ENCODE measurements at places on chromosomes 5 and 9.

DNA sequence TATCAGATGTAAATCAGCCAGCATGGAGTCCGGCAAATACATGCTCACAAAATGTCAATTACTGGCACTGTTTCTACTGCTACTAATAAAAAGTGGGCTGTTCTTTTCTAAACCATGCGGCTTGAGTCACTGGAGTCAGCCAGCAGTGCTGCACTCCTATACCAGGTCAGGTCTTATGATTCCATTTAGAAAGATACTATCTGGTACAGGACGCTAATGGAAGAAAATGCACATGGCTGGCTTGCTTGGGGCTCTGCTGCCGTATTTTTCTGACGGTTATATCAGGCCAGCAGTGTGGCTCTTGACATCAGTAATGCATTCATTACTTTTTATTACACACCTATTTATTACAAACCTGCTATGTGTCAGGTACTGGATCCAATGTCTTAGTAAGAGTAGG, 74.3 kb downstream of the NDFIP1 start:
- DNase-seq = no peak

DNA sequence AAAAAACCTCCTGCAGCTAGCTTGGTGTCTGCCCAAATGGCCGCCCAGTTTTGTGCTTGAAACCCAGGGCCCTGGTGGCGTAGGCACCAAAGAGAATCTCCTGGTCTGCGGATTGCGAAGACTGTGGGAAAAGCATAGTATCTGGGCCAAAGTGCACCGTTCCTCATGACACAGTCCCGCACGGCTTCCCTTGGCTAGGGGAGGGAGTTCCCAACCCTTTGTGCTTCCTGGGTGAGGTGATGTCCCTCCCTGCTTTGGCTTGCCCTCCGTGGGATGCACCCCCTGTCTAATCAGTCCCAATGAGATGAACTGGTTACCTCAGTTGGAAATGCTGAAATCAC, 83.0 kb upstream of the JAK2 start:
- DNase-seq = no peak

- no peak for DNase-seq
These were observed 441.4 kb downstream of the SH3GL2 start for GRCh38 chr9:18020121-18020745.

- DNase-seq = no peak
These were observed 206.8 kb upstream of the ATP10B start for GRCh38 chr5:161058781-161059180.

- DNase-seq = no peak
These were observed 17.2 kb upstream of the SPZ1 start for GRCh38 chr5:80302636-80303035.

DNA sequence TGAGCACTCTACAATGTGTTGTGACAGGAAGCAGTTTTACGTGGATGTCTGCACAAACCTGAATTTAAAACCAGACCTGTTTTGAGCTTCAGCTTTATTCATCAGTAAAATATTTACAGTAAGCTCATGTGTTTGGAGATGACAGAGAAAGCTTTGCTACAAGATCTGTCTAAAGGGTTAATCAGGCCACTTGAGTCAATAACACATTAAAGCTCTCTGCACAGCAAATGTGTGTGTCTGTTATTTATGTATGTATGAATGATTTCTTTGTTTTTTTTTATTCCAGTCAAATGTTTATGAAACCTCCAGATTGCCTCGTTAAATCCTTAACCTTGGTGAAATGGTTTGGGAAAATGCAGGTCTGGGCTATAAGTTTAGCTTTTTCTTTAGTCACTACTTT, 77.3 kb upstream of the SREK1 start:
- no peak for DNase-seq

GRCh38 chr9:75599126-75599525, 291.3 kb upstream of the PCSK5 start:
- no peak for DNase-seq

- DNase-seq = peak; percentile 93
These were observed 487 bp upstream of the EBF1 start for GRCh38 chr5:159100025-159100781.

DNA sequence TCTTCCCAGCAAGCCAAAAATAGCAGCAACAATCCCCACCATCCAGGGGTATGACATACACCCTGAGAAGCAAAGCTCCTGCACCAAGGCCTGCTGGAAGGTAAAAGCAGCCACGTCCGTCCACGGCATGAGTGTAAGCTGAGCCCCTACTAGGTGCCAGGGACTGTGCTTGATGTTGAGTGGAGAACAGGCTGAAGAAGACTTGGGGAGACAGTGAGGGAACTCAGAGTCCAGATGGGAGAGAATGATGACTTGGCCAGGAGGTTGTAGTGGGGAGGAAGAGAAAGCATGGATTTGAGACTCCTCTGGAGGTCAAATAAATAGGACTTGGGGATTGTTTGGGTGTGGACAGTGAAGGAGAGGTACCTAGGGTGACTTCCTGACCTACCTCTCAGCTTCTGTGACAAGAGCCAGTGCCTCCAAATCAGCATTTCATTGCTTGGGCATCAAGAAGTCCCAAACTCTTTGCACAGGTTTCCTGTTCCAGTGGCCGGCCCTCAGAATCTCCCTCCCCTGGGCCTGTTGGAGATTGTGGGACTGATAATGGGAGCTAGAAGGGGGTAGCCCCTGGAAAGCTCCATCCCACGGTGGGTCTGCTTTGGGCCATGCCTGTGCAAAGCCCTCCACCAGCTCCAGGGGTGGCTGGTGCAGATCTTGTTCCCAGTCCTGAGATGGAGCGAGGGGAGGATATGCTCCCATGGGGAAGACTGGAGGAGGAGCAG, 58.3 kb upstream of the ADAMTS2 start:
- DNase-seq = no peak

GRCh38 chr5:69188811-69189161, 597 bp upstream of the CENPH start:
- DNase-seq = peak; percentile 6

DNA sequence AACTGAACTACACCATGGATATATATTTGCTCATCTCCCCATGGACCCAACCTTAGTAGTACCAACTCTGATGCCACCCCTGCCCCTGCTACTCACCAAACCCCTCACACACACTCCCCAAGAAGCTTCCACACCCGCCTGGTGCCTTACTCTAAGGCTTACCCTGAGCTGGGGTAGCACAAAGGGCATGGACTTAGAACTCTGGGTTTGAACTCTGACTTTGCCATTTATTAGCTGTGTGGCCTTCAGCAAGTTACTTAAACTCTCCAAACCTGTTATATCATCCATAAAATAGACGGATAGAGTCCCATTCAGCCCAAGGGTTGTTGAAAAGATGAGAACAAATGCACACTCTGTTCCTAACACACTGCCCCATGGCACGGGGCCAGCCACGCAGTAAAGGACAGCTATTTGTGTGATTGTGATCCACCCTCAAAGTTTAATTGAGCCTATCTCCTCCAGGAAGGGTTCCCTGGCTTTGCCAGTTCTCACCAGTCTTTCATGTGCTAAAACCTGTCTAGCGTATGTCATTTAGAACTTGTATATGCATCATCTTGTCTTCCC, 111.0 kb downstream of the KLHL3 start:
- DNase-seq = no peak

- no peak for DNase-seq
These were observed 358.9 kb downstream of the ACTL7B start for GRCh38 chr9:108496846-108497245.

- no peak for DNase-seq
These were observed 1766.1 kb upstream of the C9orf72 start for GRCh38 chr9:29339387-29339786.

- DNase-seq = no peak
These were observed 429.9 kb downstream of the GABRG2 start for GRCh38 chr5:162497455-162497854.

- DNase-seq = no peak
These were observed 65.5 kb upstream of the SPRY4 start for GRCh38 chr5:142390334-142390733.

DNA sequence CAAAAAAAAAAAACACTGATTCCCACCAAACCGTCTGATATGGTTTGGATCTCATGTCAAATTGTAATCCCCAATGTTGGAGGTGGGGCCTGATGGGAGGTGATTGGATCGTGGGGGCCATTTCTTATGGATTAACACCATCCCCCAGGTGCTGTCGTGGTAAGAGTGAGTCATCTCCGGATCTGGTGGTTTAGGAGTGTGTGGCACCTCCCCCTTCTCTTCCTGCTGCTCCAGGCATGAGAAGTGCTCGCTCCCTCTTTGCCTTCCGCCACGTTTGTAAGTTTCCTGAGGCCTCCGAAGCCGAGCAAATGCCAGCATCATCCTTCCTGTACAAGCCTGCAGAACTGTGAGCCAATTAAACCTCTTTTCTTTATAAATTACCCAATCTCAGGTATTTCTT, 45.2 kb downstream of the HSD17B3 start:
- peak; percentile 23 for DNase-seq

DNA sequence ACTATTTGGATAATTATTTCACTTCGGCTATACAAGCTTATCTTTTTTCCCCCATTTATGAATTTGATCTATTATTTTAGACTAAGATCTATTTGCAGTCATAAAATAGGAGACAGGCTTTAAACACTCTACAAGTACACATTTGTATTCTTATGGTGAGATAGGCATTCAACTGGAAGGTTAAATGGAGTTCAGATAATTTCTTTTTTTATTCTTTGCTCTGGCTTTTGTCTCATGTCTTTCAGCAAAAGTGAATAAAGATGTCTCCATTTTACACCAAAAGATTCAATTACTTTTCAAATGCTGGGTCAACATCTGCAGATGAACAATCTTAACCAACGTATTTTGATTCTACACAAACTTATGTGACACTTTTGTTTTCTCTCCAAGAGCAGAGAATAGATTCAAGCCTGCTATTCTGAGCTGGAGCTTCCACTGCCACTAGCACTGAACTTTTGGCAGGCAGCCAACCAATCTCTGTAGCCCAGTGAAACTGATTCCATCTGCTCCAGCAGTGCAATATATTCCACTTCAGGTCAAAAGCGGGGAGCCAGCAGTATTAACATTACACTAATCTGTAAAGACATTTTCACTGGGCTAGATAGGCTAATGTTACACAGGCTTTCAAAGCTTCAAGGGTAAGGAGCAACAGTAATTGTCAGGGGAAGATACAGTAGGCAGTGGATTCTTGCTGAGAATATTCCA, 452.0 kb upstream of the ZNF608 start:
- peak; percentile 20 for DNase-seq

- no peak for DNase-seq
These were observed 66.0 kb downstream of the RASGEF1C start for GRCh38 chr5:180142824-180143610.

GRCh38 chr9:880725-881124, 39.2 kb downstream of the DMRT1 start:
- DNase-seq = no peak

- DNase-seq = peak; percentile 47
These were observed 9.2 kb upstream of the PHYHD1 start for GRCh38 chr9:128911529-128912035.

DNA sequence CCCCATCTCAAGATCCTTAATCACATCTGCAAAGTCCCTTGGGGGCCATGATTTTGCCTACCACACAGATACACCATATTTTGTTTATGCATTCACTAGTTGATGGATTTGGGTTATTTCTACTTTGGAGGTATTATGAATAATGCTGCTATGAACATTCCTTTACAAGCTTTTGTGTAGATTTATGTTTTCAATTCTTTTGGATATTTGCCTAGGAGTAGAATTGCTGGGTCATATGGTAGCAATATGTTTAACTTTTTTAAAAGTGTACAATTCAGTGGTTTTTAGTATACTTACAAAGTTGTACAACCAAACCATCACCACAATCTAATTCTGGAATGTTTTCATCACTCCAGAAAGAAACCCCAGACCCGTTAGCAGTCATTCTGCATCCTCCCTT, 7.8 kb upstream of the ANP32B start:
- no peak for DNase-seq

DNA sequence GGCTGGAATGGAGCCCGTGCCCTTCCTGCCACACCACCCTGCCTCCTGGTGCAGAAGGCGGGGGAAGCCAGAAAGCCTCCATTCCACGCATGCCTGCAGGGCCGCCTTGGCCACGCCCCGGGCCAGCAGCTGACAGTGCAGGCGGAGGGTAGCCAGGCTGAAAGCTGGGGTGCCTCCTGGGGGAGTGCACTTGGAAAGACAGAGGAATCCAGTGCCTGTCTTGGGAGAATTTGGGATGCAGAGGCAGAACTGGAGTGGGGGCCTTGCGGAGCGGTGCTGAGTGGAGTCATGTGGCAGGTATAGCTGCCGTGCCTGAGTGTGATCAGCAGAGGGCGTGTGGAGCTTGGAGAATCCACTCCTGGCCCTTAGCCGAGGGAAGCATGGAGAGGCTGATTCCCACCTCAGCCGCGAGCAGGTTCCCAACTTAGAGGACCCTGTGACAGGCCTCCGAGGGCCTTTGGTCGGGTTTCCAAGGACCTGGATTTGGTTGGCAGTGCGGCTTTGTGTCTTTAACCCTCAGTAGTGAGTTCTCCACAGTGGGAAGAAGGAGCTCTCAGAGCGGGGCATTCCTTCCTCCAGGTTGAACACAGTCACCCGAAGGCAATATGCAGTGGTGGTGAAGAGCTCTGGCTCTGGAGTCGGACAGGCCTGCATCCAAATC, 9.1 kb upstream of the URM1 start:
- peak; percentile 81 for DNase-seq

DNA sequence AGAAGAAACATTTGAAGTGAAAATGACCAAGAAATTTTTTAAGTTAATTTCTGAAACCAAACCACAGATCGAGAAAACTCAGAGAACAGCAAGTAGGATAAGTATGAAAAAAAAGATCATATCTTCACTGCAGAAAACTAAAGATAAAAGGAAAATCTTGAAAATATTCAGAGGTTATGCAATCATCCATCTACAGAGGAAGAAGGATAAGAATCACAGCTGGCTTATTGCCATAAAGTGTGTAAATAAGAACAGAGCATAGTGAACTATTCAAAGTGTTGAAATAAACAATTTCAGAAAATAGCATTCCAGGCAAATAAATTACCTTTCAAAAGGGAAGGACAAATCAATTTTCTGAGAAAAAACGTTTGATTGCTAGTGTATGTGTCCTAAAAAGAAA, 1191.7 kb upstream of the CDH6 start:
- no peak for DNase-seq

DNA sequence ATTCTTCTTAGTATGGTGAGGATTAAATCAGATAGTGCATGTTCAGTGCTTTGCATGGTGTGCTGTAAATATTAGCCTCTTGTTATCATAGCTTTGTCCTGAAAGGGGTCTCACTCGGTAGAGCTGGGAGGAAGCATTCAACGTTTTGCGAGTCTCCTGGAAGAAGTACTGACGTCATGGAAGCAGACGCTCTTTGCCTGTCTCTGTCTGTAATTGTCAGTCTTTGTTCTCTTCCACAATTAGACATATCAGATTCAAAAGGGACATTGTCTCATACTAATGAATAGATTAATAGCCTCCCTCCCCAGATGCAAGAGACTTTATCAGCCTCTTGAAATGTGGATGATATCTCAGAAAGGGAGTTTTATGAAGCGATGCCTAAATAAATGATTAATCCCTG, 91.8 kb upstream of the CXCL14 start:
- DNase-seq = no peak
